Mammary microvascular endothelial cell (primary cell): ENCODE measurements at places on chromosomes 7 and 10. TPM values are rescaled to one million over a fixed set of nuclear protein-coding genes. Genes with fewer than 3 reads are reported as not detected.

Gene BMPER
- total RNA-seq: not detected in 2 replicates

Gene RBP3
- not detected in 2 replicates for total RNA-seq

Gene AGAP9
- 1.3 and 1.8 TPM in 2 replicates for total RNA-seq

Gene NUDT5
- 84.6 and 94.3 TPM in 2 replicates for total RNA-seq
